ENCODE measurements at places on chromosomes 1 and 21.

DNA sequence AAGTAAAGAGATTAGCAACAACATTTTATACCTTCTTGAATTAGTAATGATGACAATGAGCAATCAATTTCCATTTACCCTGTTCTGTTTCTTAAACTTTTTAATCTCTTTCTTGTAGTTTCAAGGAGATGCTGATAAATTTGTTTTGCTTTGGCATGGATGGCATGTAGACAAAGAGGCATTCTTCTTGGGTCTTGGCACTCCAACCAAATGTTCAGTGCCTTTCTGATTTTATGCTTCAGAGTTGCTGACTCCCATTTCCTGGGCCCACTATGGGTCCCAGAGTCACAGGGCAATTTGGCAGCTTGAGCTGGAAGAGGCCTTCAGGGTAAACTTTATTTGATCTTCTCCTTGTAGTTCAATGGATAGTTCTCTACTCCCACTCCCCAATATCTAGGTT is 42.1 kb upstream of the OSBPL9 start:
- DNase-seq, result no peak

DNA sequence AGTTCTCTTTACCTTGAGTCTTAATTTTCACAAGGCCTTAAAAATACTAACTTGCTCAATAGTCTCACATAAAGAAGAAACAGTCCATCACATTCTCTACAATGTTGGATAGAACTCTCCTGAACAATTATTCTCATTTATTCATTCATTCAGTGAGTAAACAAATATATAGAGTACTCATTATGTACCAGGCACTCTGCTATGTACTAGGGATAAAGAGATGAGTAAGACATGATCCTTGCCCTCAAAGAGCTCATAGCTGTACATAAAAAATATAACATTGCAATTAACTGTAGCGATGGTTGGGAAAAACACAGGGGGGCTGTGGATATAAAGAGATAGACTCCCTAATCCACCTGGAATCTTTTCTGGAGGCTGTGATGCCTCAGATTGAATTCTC is 586.9 kb upstream of the BEND5 start:
- DNase-seq, result no peak

GRCh38 chr1:154352581-154353459 is 27.5 kb downstream of the ATP8B2 start:
- peak; percentile 50 for DNase-seq

- DNase-seq, result no peak
Observed at GRCh38 chr1:226181996-226182714, 4.4 kb downstream of the ACBD3 start.

DNA sequence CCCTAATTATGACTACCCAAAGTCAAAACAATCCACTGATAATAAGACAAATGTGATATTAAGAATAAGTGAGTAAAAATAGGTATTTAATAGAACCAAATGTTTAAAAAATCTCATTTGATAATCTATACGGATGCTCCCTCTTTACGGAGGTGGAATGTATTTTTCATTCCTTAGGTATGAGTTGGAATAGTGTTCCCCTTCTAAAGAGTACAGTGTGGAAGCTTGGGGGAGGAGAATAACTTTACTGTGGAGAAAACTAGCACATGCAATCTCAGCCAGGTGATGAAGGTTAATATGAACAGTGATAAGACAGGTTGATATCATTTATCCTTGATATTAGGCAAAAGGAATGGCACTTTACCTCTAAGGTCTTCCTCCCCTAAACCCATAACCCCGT is 74.6 kb downstream of the GPR88 start:
- no peak for DNase-seq

GRCh38 chr1:168636642-168637111 is 60.3 kb downstream of the XCL1 start:
- no peak for DNase-seq

DNA sequence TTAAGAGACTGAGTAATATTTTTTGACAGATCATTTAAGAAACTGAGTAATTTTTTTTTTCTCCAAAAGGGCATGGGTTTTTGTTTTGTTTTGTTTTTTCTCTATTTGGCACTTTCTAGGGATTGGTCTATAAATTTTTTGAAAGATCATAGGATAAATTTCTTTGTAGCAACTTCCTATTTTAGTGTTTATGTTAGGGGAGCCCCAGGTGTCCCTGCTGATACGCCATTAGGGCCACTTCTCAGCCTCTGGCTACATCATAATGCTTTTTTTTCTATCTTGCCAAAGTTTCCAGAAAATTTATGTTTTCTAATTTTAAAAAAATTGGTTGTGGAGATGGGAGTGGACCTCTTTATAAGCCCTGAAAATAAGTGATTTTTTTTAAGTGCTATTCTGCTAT is 2.6 kb downstream of the GABPA start:
- no peak for DNase-seq

DNA sequence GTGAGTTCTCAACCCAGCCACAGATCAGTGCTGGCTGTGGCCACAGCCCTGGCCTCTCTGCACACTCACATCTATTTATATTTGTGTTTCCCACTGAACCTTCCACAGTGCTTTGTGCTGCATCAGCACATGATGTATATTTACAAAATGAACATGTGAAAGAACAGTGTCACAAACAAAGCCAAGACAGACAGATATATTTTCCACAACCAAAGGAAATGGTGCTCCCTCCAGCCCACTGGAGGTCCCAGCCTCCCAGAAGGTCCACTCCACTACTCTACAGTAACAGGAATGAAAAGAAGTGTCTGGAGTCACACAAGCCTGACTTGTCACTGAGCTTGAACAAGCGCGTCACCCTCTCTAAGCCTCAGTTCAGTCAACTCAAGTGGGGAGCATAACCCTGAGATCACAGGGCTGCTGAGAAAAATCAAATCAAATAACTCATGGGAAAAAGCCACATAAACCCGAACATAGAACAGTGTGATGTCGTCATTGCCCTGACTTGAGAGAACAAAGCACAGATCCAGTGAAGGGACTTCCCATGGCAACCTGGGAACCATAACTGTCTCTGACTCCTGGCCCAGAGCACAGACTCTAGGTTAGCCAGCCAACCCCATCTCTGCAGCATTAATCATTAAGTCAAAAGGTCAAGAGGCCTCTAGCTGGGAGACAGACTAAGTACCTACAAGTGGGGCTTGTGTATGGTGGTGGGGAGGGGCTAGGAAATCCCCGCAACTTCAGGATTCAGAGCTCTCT is 121.2 kb downstream of the TRABD2B start:
- DNase-seq, result peak; percentile 77

DNA sequence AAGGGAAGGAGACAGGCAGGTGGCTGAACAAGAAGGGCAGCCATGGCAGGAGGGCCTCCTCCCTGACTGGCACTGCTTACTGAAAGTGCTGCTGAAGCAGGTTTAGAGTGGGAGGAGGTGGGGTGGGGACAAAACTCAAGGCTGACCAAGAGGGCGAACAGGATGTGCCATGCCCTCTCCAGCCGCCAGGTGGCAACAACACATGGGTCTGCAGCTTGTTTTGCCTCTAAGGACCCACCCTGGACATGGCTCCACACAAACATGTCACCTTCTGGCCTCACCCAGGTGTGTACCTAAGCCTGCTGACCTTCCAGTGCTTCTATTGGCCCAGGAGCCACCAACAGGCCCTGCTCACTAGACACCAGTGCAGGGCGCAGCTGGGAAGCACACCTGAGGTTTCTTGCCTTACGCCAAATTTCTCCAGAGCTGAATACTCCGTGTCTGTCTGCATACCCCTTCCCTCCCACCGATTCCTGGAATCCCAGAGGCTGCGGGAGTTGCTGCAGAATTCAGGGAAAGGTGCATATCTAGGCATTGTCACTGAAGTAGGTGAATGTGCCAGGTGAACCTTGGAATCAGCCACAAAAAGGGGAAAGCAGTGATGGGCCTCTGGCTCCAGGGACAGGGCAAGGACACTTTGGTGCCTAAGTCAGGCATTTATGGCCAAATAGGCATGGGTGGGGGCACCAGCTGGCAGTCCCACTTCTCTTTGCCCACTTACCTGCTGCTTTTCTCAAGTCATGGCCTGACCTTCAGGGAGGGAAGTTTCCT is 5.3 kb downstream of the PSRC1 start:
- no peak for DNase-seq

DNA sequence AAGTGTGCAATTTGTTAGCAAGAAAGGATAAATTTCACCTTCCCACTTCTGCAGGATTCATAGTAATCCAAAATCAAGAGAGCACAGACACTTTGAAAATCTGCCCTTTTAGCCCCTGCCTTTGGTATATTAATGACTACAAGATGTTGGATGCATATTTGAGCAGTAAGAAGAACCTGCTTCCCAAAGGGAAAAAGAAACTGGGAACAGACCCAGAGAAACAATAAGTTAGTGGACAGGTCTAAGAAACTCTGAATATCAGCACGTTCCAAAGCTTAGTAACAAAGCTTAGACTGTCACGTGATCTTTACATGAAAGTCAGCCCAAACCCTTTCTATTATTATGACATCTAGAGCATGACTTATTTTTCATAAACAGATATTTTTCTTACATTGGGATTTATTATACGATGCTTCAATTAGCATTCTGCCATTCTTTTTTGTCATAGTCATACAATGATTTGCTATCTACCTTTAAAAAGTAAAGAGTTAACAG is 390.9 kb upstream of the ADGRL2 start:
- DNase-seq, result no peak

DNA sequence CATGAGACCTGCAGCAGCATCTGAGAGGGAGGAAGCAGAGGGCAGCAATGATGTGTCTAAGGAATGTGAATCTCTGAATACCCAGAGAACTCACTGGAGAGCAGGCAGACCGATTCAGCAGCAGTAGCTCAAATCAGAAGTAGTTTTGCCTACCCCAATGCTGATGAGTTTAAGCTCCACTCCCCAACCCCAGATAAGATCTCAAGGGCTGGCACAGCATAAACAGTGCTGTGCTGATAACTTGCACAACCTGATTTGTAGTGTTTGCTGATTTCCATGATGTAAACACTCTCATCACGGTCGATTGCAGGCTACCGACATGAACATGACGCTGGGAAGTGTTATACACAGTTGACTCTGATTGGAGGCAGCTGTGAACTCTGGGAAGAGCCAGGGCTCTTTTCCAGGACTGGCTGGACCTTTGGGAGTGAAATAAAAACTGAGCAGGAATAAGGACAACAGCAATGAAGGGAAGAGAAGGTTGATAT is 11.2 kb upstream of the HMGCS2 start:
- no peak for DNase-seq
